Uterine smooth muscle cell (primary cell): ENCODE measurements at places on chromosomes 11 and 22. TPM values are rescaled to one million over a fixed set of nuclear protein-coding genes. Genes with fewer than 3 reads are reported as not detected.

Gene MMP13
- total RNA-seq = 0.11 TPM in 1 of 2 replicates, not detected in the other

Gene CLMP
- total RNA-seq = 103 and 152 TPM in 2 replicates

Gene BIRC3
- total RNA-seq = 0.50 and 0.89 TPM in 2 replicates

Gene FGF3
- not detected in 2 replicates for total RNA-seq

Gene KCNQ1
- total RNA-seq = 0.25 TPM in 1 of 2 replicates, not detected in the other

Gene UBQLN3
- total RNA-seq = 0.12 TPM in 1 of 2 replicates, not detected in the other

Gene TIGD3
- 0.11 and 0.37 TPM in 2 replicates for total RNA-seq

Gene NPAS4
- total RNA-seq = not detected in 2 replicates

Gene MS4A4A
- total RNA-seq = not detected in 2 replicates

Gene DEFB131B
- total RNA-seq = not detected in 2 replicates

Gene RAB3IL1
- 12.5 and 19.1 TPM in 2 replicates for total RNA-seq

Gene SSH3
- total RNA-seq = 14.3 and 15.6 TPM in 2 replicates

Gene SORL1
- total RNA-seq = 2.3 and 10.6 TPM in 2 replicates

Gene CYTH4
- total RNA-seq = 0.12 and 0.33 TPM in 2 replicates

Gene FIBIN
- 9.4 and 65.4 TPM in 2 replicates for total RNA-seq

Gene SLC22A25
- total RNA-seq = not detected in 2 replicates

Gene NLRP14
- total RNA-seq = 0.50 and 0.66 TPM in 2 replicates

Gene BATF2
- 0.50 and 0.77 TPM in 2 replicates for total RNA-seq

Gene LINC01488
- total RNA-seq = not detected in 2 replicates

Gene KRTAP5-6
- not detected in 2 replicates for total RNA-seq
